Posterior cingulate gyrus (tissue), 11 donors: ENCODE measurements at places on chromosomes 2 and 18.

GRCh38 chr18:12842459-12843380, 41.3 kb downstream of the PTPN2 start:
- no peak for DNase-seq

DNA sequence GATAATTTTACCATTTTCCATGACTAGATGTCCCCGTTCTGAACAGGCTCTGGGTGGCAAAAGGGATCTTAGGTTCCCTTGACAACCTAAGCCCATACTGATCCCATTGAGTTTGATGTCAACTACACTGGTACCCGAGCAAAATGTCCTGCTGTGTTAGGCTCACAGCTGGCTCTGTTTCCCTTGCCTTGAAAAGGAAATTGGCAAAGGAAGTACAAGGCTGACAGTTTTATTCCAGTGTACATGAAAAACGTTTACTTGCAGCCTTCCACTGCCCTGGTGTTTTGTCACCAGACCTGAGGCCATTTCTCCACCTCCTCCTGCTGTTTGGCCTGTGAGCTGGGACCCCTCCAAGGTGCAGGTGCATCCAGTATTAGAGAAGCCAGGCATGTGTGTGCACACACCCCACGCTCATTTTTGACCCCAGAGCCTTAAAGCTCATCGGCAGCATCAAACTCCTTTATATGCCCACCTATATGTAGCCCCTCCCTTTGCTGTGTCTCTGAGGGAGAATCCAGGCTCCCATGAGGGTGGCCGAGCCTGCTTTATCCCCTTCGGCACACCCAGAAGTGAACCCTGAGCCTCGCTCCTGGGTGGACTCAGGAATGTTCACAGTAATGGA, 171.3 kb downstream of the NDUFA10 start:
- DNase-seq, result no peak

DNA sequence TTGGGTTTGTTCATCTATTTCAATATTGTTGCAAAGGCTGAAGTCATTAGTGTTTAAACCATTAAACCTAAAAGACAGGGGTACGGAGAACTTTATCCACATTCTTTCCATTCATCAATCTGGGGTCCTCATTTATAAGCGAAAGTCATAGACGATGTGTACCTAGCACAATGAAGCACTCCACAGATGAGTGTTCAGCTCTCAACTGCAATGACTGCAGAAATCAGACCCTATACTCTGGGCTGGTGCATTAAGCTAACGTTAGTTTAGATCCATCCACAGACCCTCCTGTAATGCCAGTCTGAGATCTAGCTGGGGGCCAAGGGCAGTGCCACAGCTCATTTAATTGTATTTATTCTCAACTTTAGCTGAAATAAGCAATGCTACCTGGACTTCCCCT, 155.2 kb downstream of the AFF3 start:
- no peak for DNase-seq

GRCh38 chr2:200617156-200618053, 31.6 kb downstream of the AOX1 start:
- DNase-seq, result no peak

DNA sequence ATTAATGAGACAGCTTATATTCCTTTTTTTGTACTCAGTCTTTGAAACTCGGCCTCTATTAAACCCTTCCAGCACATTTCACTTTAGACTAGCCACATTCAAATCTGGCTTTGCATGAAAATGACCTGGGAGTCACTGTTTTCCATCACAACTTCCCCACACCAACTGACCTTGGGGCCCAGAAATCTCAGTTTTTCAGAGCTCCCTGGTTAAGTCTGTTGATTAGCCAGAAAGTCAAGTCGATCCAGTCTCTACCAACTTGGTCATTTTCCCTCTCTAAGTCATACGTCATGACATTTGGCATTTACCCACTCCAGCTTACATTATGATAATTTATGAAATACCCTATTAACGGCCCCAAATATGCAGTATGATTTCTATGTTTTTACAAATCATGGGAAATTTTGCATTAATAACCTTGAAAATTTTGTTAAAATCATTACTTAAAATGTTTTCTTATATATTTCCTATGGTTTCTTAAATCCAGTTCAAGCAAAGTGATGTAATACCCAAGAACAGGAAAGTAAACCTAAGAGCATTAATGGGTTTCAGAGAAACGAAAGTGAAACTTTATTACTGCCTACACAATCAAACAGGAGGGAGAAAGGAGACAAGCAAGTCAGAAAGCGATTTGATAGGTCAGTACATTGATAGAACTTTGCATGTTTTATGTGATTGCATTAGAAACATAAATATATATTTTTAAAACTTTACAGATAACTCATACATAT, 77.1 kb downstream of the SPATS2L start:
- no peak for DNase-seq

- DNase-seq, result no peak
These were observed 26.5 kb downstream of the PPP4R3B start for GRCh38 chr2:55590810-55591440.

DNA sequence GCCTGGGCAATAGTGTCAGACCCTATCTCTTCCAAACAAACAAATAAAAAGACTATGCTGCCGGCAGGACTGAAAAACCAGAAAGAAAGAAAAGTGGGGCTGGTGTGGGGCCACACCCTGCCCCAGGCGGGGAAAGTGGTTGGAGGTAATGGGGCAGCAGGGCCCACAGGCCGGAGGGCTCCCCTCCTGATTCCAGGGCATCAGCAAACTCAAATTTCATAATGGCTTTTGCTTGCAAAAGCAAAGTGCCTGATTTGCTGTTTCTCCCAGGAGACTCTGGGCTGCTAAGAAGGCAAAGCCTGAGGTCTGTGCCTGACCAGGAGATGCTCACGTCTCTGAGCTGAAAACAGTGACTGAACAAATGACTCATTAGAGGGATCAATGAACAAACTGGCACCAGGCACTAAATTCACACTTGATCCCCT, 121.9 kb downstream of the HDAC4 start:
- no peak for DNase-seq

DNA sequence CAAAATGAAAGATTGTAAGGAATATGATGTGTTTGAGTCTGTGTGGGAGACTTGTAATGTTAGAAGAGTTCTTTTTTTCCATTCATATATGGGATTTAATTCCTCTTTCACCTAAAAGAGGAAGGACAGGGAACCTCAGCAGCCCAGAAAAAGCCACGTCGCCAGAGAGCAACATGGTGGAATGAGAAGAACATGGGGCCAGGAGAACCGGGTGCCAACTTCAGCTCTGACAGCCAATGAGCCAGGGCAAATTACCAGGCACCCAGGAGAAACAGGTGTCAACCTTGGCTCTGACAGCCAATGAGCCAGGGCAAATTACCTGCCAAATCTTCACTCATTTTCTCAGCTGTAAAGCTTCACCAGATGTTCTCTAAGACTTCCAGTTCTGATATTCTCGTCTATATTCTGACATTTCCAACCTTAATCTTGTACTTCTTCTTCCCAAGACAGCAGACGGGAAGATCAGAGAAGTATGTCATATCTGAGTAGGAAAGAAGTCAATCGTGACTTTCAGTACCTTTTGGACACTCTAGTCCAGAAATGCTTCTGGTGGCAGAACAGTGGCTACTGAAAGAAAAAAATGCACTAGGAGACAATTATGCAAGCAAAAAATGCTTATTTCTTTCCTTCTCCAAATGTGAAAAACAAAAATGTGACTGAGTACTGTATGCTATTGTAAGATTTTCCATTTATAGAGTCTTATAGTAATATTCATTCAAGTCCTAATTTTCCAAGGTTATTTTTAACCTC, 79.2 kb upstream of the COL5A2 start:
- no peak for DNase-seq

DNA sequence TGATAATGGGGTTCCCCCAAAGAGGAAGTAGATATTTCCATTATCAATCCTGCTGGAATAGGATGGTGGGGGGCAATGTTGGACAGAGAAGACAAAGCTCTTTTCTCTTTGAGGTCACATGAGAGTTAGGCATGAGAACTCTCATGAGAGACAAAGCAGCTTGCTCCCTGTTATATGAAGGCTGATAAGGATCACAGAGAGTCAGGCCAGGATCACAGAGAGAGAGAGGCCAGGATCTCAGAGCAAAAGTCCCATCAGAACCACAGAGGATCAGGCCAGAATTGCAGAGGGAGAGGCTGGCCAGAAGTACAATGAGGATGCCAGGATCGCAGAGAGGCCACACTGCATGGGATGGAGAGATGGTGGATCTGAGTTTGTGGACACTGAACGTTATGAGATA, 457.1 kb downstream of the LPIN1 start:
- DNase-seq, result no peak

GRCh38 chr2:129712676-129712985, 266.8 kb upstream of the RAB6C start:
- DNase-seq, result no peak

GRCh38 chr2:168272225-168272624, 24.8 kb upstream of the STK39 start:
- no peak for DNase-seq

- DNase-seq, result no peak
These were observed 545.0 kb upstream of the PIK3C3 start for GRCh38 chr18:41410006-41410405.
